ENCODE measurements at places on chromosomes 3 and 15.
A peak's percentile ranks its signal among the peaks of the same experiment; 100 is the strongest.

GRCh38 chr3:48564022-48564421 is 441 bp upstream of the UCN2 start:
- DNase-seq, result no peak

DNA sequence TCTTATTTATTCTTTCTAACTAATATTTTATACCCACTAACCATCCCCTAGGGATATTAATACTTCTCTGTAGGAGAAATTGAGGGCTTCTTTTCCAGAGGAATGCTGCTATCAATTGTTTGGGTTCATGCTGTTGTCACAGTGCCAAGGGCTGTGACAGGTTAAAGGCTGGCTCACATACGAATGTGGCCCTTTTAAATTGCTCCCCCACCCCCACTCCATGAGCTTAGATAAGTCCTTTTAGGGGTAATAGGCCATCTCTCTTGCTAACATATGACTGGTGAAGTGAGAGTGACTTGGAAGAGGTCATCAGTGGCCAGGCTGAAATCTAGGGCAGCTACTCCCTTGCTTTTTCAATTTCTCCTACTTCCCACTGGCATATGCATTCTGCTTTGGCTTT is 121.9 kb upstream of the DPH6 start:
- no peak for DNase-seq

DNA sequence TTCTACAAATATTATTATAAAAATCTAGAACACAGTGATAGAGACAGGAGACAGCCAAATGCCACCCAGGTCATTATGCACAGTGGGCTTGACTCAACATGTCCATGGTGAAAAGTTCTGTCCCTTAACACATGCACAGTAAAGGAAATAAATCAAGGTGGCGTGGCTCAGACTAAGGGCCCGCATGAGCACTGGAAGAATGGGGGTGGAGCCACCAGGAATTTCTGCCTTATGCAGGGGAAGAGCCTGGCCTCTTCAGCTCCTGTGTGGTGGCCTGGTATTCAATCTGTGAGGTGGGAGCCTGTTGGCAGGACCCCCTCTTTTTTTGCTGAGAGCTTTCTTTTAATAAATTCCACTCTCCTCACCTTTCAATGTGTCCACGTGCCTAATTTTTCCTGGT is 17.2 kb upstream of the SPG21 start:
- no peak for DNase-seq

DNA sequence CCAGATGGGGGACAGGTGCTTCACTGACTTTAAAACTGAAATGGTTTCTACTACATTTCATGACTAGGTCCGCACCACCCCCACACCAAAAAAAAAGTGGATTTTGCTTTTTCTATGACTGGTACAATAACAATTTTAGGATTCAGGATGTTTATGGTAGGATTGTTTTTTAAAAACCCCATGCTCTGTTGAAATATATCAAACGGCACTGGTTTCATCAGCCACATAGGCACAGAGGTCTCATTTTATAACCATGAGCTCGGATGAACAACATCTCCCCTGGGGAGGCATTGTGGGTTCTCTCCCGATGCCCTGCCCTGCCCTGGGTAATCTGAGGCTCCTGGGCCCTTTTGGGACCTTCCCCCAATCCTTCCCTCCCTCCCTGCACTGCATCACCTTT is 202.7 kb upstream of the KBTBD8 start:
- no peak for DNase-seq

DNA sequence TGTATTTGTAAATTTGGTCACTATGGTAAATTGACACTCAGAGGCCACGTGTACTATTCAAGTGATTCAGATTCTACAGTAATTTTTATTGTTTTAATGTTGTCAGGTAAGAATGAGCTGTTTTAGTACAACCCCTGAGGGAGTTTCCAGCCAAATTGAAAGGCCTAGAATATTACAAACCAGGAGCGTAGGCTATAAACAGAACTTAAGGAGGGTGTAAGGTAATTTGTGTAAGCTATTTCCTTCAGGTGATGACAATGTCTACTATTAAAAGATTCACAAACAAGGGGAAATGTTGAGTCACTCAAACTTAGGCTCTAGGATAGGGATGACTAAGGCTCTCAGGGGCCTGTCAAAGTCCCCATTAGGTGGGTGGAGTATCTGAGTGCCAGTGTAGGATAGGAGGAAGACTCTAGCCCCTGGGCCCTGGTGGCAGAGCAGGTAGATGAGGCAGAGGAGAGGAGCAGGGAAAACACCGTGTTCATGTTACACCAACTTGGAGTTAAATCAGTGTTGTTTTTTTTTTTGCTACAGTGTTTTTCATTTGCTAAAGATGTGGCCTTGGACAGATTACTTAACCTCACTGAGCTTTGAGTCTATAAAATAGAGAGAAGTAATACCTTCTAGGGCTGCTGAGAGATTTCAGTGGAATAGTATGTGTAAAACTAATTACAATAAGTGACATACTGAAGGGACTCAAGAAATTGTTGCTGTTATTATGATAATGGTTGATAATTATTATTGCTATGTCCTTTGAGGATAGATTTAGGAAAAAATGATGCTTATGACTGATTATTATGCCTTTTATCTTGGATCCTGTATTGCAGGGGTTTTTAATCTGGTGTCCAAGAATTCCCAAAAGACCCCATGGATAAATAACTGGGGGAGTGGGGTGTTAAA is 10.3 kb downstream of the TM4SF1 start:
- DNase-seq, result peak; percentile 3

- no peak for DNase-seq
Observed at GRCh38 chr3:28699283-28699682, 350.7 kb upstream of the AZI2 start.

DNA sequence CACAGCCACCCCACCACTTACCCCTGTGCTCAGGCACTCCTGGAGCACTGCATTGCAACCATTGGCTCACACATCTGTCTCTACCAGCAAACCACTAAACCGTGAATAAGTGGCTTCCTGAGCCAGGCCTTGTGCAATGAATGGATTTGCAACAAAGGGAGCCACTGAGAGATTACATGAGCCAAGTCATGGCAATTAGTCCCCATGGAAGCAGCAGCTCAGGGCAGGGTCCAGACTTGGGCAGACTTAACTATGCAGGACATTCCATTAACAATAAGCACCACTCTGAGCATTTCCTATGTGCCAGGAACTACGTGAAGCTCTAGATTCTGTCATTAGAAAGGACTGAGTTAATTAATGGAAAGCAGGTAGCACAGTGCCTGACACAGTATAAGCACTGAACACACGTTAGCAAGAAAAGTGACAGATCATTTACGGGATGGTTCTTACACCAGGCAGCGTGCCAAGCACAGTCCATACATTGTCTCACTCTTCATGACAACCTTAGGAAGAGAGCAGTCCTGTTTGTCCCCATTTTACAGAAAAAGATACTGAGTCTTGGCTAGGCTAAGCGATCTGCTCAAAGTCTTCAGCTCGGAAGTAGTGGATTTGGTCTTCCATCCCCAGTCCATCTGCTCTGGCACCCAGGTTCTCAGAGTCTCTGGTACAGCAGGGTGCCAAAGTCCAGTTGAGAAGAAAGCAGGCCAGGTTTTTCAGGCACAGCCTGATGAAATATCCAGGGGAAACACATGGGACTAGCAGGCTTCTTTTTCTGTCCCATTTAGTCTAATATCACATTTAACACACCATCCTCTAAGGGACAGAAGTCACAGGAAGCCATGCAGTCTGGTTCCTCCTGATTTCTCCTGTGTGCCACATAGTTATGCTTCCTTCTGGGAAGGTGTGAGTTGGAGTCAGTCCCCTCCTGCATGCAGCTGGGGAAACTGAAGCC is 44.1 kb downstream of the LIPC start:
- no peak for DNase-seq

DNA sequence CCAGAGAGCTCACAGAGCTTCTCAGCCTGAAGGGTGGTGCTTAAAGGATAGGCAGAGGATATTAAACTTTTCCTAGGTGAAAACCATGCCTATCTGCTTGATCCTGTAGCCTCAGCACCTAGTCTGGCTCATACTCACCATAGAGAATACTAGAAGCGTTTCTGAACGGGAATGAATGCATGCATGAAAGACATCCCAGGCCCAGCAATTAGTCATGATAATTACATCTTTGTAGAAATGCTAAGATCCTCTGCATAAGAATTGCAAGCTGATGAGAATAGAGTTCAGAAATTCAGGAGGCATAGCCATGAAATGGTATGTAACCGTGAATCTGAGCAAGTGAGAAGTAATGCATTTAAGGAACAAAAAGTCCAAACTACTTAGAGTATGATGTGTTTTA is 5.9 kb upstream of the TMEM108 start:
- DNase-seq, result no peak

GRCh38 chr3:102791641-102792589 is 357.1 kb downstream of the ZPLD1 start:
- DNase-seq, result no peak

DNA sequence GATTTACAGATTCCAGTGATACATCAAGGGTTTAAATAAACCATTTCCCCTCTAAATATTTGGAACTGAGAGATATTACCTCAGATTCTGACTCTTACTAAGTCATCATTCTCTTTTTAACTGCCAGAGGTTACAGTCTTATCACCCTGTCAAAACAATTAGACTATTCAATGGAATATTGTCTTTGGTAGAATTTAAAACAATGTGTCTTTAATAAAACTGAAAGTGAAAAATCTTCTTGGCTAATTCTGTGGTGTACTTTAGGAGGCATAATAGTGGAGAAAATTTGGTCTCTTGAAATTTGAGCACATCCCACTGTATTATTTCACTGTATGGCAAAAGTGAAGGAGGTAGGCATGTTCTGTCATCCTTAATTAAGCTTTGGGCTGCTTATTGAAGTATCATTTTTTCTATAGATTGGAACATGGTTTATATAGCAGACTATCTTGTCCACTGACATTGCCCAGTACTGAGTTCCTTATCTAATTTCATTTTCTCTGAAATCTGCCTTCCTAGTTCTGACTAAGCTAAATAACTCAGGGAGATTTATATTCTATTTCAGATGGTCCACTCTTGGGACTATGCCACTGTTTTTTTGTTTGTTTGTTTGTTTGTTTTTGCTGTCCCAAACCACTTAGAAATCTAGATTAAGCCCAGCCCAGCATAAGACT is 48.0 kb upstream of the UTS2B start:
- no peak for DNase-seq

- no peak for DNase-seq
Observed at GRCh38 chr3:167851171-167851570, 115.7 kb downstream of the SERPINI1 start.

DNA sequence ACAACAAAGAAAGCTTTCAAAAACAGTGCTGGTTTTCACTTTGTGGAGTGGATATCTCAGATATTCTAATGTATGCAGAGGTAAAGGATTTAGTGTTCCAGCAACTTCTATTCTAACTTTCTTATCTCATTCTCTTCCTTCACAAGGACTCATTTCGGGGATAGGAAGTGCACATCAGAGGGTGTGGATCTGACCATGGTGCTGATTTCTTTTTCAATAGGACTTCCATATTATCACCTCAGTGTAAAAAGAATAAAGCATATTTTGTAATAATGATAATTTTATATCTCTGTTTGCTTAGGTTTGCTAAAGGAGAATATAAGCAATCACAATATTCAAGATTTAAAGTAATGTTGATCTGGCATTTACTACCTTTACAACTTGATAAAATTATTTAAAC is 12.5 kb upstream of the CADM2 start:
- no peak for DNase-seq

- no peak for DNase-seq
Observed at GRCh38 chr3:77595371-77595870, 555.5 kb downstream of the ROBO2 start.

- DNase-seq, result no peak
Observed at GRCh38 chr3:161051856-161052255, 53.3 kb downstream of the B3GALNT1 start.

- DNase-seq, result no peak
Observed at GRCh38 chr3:514192-514591, 317.6 kb downstream of the CHL1 start.

GRCh38 chr15:29039466-29040369 is 153.9 kb downstream of the APBA2 start:
- no peak for DNase-seq

- DNase-seq, result no peak
Observed at GRCh38 chr3:191366675-191367074, 36.3 kb upstream of the UTS2B start.

- DNase-seq, result no peak
Observed at GRCh38 chr3:27557411-27557810, 73.2 kb upstream of the SLC4A7 start.

GRCh38 chr3:146345900-146346299 is 95.0 kb upstream of the PLSCR4 start:
- no peak for DNase-seq

DNA sequence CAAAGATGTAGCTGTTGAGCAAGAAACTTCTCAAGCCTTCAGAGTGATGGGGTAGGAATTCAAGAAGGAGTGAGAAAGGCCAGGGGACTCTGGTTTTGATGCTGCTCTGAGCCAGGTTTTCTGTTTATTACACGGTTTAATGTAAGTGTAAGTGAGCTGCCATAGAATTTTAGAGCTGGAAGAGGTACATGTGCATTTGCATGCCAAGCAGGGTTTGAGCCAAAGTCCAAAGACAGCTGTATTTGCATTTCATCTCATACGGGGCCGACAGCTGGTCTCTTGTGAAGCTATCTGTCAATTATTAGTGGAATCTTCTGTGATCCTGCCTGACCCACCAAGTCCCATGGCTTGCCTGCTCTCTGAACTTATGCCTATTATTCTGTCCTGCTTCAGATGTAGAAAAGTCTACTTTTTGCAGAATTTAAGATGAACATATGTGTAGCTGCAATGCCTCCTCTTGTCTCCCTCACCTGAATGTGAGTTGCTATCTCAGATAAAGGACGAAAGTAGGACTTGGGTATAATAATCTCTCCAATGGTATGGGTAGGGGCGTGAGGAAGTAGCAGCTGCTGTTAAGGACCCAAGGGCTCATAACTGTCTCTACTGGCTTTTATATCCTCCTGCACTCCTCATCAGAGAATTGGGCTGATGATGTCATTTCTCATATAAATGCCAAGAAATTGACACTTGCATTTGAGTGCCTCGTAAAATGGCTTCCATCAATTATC is 160.0 kb downstream of the SQOR start:
- no peak for DNase-seq

DNA sequence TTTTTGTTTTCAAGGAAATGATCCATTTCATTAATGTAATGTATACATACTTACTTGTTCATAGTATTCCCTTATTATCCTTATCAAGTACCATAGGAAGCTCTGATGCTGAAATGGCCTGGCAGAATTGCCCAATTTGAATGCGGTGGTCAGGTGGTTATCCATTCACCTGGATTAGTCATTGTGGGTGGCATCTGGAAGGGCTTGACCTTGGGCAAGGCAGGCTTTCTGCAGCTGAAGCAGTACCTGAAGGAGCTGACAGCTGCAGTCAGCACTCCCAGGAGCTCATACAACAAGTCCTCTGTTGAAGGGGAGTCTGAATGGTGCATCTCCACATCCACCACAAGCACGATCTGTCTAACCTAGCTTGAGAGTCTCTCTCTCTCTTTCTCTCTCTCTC is 12.2 kb upstream of the IQCF5 start:
- DNase-seq, result no peak

GRCh38 chr3:17552351-17552750 is 190.1 kb downstream of the TBC1D5 start:
- no peak for DNase-seq

All from stimulated activated CD4-positive, alpha-beta T cell treated with anti-CD3 and anti-CD28 coated beads, Interleukin-1b, Interleukin-23, amount 100 ng/mL, for 1 hour (primary cell).